ENCODE measurements at places on chromosomes 5 and 9.
A peak's percentile ranks its signal among the peaks of the same experiment; 100 is the strongest.

GRCh38 chr9:107218829-107219485, 64.1 kb upstream of the RAD23B start:
- DNase-seq, result no peak

DNA sequence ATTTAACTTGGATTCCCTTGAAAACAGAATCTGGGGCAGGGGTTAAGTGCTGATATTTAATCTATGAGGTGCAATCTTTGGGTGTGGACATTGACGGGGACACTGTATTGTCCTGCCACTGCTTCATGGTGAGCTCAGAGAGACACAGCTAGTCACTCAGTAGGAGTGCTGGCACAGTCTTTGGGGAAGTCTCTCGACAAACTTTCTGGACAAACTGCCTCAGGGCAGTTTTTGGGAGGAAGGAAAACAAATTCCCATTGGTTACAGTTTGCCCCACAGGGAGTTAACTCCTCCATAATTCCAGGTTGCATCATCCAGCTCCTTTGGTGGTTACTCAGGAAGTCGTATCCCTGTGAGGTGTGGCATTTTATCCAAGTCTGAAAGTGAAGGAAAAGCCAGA, 17.9 kb downstream of the HNRNPK start:
- no peak for DNase-seq

DNA sequence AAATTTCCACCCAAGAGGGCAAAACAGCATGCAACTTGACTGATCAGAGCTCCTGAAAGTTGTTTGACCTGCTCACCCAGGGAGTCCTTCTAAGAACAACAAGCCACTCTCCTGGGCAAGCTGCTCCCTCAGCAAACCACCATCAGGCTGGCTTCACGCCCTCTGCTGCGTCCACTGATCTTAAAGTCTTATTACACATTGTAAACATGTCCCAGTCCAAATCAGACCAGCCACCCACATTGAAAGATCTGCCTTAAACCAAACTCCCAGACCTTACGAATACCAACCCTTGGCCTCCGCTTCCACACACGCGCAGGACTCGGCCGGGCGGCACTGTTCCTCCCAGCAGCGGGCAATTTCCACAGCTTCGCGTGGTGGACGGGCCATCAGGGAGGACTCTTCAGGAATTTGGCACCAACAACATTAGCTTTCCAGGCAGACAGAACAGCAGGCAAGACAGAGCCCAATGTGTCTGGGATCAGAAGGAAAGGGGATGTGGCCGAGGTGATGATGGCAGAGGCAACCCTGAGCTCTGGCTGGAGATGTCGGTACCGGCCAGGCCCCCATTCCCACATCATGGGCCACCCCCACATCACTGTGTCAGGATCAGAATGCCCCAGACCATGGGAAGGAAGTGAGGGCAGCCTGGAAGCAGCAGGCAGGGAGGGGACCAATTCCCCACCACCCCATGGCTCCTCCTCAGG, 56.8 kb downstream of the SEMA4D start:
- DNase-seq, result no peak

DNA sequence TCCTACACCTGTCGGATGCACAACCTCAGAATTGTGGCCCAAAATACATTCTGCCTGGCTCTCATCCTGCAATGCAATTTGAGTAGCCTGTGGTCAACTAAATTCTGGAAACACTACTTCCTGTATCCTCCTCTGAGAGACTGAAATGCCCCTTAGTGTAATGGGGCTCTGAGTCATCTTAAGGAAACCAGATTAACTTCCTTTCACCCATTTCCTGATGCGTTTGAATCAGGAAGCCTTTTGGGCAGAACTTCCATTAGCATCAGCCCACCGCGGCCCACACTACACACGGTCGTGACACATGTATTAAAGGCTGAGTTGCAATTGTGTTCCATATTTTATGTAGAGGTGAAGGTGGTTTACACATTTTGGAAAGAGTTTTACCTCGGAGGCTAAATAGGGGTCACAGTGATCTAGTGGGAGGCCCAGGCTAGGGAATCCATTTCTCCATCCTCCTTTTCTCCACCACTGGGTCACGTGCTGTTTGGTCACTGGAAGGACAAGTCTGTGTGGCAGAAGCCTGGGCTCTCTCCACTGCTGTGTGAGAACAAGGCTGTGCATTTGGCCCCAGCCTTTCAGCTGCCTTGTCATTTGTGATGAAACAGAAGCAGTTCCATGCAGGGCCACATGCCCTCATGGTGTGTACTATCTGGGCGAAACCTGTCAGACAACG, 55.9 kb downstream of the DAP start:
- DNase-seq, result no peak

- DNase-seq, result no peak
Observed at GRCh38 chr9:31030741-31031202, 1353.7 kb upstream of the ACO1 start.

DNA sequence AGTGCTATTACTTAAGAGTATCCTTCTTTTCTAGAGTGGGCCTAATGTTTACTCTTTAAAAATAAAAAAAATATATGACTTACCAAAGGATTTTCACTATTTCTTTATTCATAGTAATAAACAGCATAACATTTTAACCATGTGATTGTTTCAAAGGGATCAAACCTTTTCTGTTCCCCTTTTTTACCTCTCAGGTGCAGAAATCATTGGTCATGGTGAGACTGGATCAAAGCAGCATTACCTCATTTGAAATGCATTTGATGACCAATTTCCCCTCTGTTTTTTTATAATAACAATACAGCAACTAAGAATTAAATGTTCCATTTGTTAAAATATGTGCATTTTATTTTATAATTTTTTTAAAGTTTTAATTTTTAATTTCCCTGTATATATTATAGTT, 598.0 kb upstream of the RGMB start:
- no peak for DNase-seq

DNA sequence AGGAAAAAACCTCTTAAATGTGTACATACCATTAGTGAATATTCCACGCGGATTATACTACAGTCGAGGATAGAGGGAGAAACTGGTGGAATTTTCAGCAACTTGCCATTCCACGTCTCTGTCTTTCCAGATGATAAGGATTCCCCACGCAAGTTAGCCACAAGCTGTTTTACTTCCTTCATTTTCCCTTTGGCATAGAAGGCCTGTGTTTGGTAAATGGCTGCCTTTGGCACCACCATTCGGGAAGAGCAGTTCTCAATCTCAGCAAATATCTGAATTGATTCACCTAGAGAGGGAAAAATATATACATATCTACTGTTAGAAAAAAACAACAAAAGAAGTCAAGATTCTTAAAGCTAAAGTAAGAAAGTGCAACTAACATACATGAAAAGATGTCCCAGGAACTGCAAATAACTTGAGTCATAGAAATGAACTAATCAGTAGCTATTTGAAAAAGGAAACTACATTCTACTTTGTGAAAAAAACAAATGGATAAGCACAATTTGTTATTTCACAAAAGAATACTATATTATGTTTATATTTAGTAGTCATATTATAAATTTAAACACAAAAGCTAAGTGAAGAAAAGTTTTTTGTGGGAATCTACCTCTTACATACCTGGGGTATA, 8.1 kb downstream of the ARRDC3 start:
- no peak for DNase-seq

GRCh38 chr5:160119905-160120266, 636 bp upstream of the PWWP2A start:
- no peak for DNase-seq

DNA sequence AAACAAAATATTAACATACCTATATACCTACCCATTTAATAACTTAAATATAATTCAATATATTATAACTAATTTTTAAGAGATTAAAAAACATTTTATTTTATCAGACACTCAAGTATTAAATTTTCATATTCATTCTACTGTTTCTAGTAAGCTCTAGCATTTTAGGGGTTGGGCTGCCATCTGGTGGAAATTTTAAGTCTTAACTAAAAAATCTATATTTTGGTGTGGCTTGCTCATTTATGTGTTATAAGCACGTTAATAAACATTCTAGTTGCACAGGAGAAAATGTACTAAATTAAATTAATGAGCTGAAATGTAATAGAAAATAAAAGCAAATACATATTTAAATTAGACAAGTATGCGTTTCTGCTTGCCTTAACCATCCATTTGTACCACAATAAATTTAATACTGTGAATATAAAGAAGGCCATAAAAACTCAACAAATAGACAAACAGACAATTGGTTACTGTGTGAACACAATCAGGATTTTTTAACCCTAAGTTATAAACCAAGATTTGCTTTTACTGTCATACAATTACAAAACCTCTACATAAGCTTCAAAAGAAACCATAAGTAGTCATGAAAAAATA, 1728.3 kb upstream of the CDH9 start:
- no peak for DNase-seq

DNA sequence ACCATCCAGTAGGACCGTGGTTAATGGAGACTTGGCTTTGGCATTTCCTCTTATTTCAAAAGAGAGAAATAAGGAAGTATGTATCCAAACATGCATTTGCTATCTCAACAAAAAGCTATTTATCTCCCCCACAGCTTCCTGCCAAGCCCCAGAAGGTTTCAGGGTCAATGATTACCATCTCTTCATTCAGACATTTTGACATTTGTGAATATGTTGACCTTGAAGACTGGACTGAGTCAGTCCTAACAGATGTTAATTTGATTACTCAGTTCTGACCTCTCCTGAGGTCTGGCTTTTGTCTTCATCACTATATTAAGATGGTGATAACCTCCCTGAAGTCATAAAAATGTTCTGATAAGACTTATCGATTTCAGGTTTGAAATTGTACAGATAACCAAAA, 479.4 kb downstream of the AGTPBP1 start:
- DNase-seq, result no peak

DNA sequence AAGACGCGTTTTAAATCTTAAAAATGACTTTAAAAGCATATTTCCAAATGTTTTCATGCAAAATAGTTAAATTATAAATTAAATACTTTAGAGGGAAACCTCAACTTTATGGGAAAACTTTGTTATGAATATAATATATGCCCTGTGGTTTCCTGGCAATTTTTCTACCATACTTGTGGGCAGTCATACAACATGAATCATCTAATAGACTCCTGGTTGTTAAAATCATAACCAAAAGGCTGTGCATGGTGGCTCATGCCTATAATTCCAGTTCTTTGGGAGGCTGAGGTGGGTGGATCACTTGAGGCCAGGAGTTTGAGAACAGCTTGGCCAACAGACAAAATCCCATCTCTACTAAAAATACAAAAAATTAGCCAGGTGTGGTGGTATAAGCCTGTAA, 18.2 kb downstream of the ATP10B start:
- DNase-seq, result no peak

DNA sequence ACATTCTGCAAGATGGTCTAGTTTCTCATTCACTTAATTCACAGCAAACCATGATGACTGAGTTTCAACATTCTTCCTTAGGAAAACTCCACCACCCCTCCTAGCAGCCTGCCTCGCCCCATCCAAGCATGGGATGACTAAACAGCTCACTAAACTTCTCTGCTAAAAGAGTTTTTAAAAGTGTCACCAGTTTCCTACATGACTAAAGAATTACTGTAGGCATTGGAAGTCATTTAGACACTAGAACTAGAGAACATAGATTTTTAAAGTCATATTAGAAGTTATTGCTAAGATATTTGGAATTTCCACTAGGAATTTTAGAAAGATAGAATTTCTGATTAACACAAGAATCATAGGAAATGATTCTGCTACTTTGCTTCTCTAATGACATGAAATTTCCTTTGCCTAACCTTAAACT, 5.5 kb upstream of the ESM1 start:
- DNase-seq, result no peak

- DNase-seq, result no peak
Observed at GRCh38 chr5:112239996-112240395, 179.1 kb downstream of the EPB41L4A start.

GRCh38 chr9:35793461-35793860, 2.1 kb downstream of the NPR2 start:
- no peak for DNase-seq

DNA sequence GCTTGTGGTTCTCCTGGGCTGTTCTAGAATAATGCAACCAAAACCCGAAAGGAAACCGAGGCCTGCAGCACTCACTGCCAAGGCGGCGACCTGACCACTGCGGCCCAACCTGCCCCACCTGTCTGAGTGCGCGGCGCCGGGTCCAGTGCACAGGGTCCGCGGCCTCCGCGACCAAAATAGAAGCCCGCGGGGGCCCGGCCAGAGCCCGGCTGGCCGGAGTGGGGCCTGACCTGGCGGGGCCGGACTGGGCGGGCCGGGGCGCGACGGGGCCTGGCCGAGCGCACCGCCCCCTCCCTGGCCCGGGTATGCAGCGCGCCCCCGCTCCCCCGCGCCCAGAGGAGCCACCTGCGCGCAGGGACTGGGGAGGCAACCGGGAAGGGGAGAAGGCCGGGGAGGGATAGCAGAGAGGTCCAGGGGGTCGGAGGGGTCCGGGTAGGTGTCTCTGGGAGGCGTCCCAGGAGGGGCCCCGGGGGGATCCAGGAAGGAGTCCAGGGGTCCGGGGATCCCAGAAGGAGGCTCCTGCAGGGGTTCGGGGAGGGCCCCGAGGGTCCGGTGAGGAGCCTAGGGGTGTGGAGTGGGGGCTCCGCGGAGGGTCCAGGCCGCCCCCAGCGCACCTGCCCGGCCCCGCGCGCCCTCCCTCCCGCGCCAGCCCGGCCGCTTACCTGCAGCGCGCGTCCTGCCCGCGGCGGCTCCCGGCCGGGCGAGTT, 503 bp downstream of the SEMA4D start:
- peak; percentile 40 for DNase-seq

- no peak for DNase-seq
Observed at GRCh38 chr5:127447827-127448226, 69.6 kb upstream of the PRRC1 start.

- no peak for DNase-seq
Observed at GRCh38 chr9:12875191-12875590, 100.4 kb downstream of the LURAP1L start.

DNA sequence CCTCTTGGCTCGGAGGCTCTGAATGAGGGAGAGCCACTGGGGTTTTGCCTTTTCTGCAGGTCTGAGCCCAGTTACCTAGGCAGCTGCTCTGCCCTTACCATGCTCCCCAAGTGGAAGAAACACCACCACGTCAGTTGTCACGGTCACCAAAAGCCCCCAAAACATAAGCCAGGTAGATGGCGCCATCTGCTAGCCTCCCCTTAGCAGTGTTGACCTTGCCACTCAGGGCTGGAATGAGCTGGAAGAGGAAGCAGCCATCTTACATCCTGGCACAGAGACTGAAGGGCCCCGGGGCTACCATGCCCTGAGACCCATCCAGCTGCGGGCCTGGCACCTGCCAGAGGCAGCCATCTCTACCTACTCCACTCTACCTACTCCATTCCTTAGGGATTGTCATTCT, 7.4 kb downstream of the ZER1 start:
- no peak for DNase-seq

All from CD4-positive, alpha-beta T cell treated with Interleukin-15 for 1 hour (primary cell).